IMR-90 (cell line): ENCODE measurements at places on chromosomes 16 and 17.

DNA sequence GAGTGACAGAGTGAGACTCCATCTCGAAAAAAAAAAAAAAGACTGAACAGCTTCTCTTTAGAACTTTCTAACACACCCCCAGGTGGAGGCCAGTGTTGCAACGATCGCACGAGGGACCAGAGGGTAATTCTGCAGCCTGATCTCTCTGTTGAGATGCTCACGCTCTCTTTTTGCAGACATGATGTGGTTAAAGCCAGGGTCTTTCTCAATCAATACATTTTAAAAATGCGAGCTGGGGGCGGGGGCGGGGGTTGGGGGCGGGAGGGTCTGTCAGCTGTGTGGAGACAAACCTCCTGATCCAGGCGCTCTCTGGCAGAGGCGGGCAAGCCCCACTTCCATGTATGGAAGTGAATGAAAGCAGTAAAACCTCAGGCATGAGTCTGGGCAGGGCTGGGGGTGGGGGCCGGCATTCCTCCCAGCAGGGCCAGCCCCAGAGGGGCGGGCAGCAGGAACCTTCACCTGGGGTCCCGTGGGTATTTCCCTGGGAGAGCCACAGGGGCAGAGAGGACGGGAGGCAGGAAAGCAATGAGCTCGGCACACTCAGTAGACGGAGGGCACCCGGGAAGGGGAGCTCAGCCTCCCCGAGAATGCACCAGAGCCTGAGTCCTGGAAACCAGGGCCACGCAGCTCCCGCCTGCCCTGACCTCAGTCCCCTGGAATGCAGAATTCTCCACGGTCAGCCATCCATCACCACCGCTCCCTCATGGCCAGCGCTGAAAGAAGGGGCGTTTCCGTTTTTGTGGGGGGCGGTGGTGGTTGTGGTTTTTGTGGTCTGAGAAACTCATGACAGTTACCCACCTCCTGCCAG, 28.0 kb downstream of the NXN start:
- DNase-seq, result peak; percentile 89

- DNase-seq, result peak; percentile 41
Measured at GRCh38 chr17:2023692-2024571, 1.2 kb downstream of the RTN4RL1 start.

- DNase-seq, result no peak
Measured at GRCh38 chr16:2230376-2230775, 5.9 kb upstream of the DNASE1L2 start.

DNA sequence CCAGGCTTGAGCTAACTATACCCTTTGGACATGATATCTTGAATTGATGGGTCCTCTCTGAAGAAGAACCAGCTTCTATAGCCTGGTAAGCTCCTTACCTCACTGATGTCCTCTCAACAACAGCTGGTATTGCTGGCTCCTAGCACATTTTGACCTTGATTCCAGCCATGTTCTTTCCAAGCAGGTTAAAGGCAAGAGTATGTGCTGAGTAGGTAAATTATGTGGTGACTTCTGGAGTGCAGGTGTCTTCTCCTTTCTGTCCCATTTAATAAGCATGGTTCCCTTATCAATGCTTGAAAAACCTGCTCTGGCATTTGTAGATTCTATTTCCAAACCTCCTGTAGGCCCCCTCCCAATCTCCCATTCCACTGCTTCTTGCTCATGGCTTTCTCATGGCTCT, 300.1 kb downstream of the UTP18 start:
- DNase-seq, result no peak

- peak; percentile 45 for DNase-seq
Measured at GRCh38 chr17:63838631-63839171, 3.8 kb downstream of the SMARCD2 start.

- DNase-seq, result no peak
Measured at GRCh38 chr16:138049-138417, 440 bp downstream of the NPRL3 start.
